ENCODE measurements at places on chromosomes 7 and 10. TPM values are rescaled to one million over a fixed set of nuclear protein-coding genes. Genes with fewer than 3 reads are reported as not detected.

IGF2BP3 gene
- 1.9 TPM for total RNA-seq

WNT16 gene
- total RNA-seq = not detected

DNA sequence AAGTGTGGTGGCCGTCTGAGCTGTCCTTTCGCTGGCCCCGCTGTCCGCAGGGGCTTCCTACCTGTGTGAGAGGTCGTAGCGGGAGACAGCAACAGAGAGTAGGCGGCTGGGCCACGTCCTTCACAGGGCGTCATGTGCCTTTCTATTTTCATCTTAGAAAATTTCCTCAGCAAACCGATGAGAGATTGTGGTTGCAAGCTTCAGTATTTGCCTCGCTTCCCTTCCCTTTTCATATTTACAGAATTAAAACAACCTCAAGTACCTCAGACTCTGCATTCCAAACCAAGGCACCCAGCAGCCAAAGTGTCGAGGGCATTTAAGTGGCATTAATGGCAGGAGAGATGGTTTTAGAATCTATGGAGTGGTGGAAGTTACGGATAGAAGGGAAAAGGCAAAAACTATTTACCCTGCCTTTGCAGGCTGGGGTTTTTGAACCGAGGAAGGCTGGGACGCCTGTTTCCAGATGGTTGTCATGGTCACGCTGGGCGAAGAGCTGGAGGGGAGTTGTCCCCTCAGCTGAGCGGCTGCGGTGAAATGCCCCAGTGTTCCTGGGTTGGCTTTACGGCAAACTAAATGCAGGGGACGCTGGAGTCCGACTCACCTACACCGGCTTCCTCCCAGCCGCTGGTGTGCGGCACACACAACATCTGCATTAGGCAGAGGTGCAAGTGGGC is 41.9 kb downstream of the WIPI2 start:
- no peak for DNase-seq

DNA sequence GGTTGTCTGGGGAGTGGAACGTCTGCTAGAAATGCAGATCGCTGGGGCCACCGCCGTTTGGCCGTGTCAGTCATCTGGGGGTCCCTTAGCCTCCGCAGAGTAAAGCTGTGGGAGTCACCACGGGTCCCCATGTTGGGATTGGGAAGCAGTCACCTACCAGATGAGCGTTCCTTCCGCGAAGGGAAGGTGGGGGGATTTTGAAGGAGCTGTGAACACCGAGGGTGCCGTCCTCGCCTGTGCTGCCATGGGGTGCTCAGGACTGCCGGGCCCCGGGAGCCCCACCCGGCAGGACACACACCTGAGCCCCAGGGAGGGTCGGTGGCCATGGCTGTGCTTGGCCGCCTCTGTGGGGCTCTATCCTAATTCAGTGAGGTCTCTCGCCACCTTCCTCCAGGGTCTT is 46.2 kb upstream of the AP5Z1 start:
- DNase-seq = no peak

GRCh38 chr10:30368065-30368718 is 19.1 kb upstream of the MTPAP start:
- no peak for DNase-seq

- no peak for DNase-seq
Observed at GRCh38 chr10:97759158-97759887, 12.5 kb downstream of the SFRP5 start.
